Cardiac atrium fibroblast (primary cell): ENCODE measurements at places on chromosomes 3 and 15. TPM values are rescaled to one million over a fixed set of nuclear protein-coding genes. Genes with fewer than 3 reads are reported as not detected.

Gene MCF2L2
- 0.16 and 0.18 TPM in 2 replicates for total RNA-seq

Gene CLDN18
- not detected in 2 replicates for total RNA-seq

Gene P2RY13
- total RNA-seq, result not detected in 2 replicates

Gene ZNF501
- 3.1 and 11.9 TPM in 2 replicates for total RNA-seq

Gene CDHR4
- not detected in 2 replicates for total RNA-seq
